ENCODE measurements at places on chromosomes 7 and 10.

GRCh38 chr10:124204726-124205125 lies 111.3 kb upstream of the CHST15 start:
- DNase-seq, result no peak

DNA sequence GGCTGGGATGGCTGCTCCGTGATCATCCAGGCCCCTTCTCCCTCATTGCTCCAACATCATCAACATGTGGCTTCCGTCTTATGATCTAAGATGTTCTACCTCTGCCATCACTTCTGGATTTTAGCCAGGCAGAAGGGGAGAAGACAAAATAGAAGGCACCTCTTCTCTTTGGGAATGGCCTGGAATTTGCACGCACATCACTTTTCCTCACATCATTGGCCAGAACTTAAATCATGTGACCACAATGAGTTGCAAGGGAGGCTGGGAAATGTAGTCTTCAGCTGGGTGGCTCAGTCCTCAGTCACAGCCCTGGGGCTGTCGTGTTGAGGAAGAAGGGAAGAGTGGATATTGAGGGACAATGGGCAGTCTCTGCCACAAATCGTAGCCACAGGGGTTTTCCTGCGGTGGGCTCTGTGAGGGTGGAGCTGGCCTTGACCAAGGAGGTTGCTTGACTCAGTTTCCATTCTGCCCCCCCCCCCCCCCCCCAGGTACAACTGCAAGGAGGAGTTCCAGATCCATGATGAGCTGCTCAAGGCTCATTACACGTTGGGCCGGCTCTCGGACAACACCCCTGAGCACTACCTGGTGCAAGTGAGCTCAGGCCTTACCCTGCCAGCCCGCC lies 50.3 kb downstream of the PALD1 start:
- peak; percentile 71 for DNase-seq

DNA sequence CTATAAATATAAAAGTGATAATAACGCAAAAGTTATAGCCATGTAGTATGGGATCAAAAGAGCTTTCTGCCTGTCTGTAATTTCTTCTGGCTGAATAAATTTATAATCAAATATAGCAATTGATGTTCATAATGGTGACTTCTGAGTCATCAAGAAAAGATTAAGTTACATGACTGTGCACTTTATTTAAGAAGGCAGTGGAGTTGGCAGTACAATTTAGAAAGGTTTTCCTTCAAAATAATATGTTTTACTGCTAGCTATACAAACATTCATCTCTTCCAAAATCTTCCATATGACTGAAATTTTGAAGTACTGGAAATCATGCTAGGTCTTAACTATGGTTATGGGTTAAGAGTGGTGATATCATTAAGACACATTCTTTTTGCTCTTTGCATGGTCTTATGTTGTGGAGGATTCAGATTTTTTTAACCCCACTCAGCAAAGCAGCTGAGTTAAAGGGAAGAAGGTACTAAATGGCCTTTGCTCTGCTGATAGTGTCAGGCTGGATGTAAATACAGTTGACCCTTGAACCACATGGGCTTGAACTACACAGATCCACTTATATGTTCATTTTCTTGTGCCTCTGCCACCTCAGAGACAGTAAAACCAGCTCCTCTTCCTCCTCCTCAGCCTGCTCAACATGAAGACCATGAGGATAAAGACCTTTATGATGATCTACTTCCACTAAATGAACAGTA lies 323.6 kb downstream of the BBS9 start:
- DNase-seq, result peak; percentile 40

DNA sequence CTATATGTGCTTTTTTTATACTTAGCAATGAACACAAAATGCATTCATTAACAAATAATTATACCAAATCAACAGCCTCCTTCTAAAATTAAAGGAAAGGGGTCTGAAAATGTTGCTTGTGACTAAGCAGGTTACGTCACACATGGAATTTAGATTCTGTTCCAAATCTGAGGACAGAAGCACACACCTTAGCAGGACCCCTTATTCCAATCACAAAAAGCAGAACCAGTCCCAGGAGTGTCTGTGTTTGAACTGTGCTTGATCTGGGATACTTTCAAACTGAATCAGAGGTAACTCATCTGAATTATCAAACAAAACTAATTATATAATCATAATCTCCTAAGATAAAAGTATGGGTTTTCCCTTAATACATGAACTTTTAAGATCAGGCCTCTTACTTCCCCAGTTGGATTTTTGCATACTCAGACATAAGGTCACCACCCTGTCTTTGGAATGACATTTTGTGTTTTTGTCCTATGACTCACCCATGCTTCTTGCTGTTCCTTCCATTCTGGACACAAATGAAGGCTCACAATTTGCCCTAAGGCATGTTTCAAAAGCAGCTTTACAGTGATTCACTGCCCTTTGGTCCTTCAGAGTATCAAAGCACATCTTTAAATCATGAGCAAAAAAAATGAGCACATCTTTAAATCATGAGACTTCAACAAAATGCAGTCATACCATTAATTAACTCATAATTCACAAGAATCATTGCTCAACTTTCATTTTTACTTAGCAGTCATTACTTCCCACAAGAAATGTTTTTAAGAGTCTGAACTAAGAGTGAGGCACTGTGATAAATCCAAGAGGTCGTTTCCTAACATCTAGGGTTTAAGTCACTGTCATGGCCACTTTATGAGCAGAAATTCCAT lies 35.5 kb downstream of the SEMA3C start:
- peak; percentile 98 for DNase-seq

- DNase-seq, result no peak
Measured at GRCh38 chr7:111927353-111928019, 278.7 kb downstream of the DOCK4 start.

DNA sequence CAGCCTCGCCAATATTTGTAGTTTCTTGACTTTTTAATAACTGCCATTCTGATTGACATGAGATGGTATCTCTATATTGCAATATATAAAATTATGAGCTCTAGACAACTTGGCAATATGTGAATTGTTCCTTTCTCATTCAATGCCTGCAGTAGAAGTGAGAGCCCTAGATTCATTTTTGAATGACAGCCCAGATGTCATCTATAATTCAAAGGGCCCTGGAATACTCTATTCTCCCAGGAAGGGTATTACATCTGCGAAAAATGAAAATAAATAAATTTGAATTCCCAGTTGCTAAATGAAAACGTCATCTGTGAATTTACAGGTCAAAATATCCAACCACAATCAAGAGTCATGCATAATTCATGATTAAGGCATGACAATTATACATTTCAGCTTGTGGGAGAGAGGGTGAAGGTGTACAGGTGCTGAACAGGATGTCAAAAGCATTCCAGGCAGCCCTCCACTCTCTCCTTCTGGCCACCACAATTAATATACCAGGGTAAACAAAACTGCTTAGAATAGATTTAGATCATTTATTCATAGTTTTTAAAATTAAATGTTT lies 1147.3 kb downstream of the XPNPEP1 start:
- no peak for DNase-seq

DNA sequence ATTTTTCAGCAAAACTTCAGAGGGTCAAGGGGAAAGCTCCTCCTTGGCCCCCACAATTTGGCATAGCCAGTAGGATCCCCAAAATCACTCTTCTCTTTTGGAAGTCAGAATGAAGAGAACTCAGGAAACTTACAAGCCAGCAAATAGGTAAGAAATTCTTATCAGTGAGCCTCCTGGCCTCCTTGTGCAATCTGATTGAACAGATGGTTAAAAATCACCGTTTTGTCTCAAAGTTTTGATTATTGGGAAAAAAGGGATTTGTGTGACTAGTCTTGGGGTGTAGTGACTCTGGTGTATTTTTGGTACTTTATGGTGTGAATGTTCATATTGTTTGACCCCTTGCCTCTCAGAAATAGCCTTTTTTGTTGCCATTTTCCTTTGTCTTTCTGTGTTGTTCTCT lies 56.2 kb downstream of the HTR7 start:
- no peak for DNase-seq

- DNase-seq, result no peak
Measured at GRCh38 chr10:43980313-43980712, 331.6 kb upstream of the ZNF32 start.

GRCh38 chr7:128814499-128814898 lies 15.7 kb upstream of the FLNC start:
- DNase-seq, result no peak

DNA sequence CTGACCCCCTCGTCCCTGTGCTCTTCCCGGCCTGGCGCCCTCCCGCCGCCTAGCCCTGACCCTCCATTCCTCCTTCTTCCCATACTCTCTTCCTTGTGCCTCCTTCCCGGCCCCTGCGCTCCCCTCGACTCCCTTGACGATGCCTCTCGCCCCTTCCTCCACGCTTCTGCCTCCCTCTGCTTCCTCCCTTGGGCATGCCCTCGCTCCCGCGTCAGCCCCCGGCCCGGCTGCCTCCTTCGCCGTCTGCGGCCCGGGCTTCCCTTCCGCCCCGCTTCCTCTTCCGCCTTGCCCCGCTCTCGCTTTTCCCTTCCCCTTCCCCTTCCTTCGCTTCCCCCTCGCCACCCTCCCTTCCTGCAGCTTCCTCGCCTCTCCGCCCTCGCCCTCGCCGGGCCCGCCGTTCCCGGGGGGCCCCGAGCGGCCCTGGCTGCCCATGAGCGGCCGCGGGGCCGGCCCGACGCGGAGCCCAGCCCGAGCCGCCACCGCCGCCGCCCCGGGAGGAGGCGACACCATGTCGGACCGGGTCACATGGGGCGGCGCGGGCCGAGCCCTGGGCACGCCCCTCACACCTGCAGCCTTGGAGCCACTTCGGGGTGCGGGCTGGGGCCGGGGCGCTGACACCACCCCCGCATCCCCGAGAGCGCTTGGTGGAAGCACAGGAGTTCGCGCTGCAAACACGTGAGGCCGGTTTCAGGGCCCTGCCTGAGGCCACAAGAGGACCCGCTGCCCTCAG lies at the start of gene FBXW4:
Gene FBXW4 (minus strand): TSS at position 497 of the 730 bp plus-strand sequence. CDS start 65 bp downstream, at position 432.
- no peak for DNase-seq

- DNase-seq, result no peak
Measured at GRCh38 chr7:51244885-51245284, 71.7 kb downstream of the COBL start.

- DNase-seq, result no peak
Measured at GRCh38 chr7:45715471-45716352, 141.5 kb downstream of the ADCY1 start.

GRCh38 chr7:148912151-148912550 lies 28.1 kb upstream of the EZH2 start:
- no peak for DNase-seq

DNA sequence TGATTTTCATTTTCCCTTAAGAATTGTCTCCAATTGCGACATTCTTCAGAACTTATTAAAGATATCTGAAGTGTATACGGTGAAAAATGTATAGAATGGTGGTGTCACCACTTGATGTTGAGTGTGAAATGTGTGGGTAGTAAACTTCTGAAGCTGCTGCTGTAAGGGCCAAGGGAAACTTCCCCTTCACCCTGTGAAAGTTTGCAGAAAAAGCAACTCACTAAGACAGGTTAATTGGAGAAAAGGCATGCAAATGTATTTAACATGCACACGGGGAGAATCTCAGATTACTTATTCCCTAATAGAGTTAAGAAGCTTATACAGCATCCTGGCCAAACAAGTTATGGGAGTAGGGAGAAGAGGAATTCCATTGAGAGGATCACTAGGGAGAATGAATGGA lies 173.0 kb downstream of the NSUN6 start:
- no peak for DNase-seq

DNA sequence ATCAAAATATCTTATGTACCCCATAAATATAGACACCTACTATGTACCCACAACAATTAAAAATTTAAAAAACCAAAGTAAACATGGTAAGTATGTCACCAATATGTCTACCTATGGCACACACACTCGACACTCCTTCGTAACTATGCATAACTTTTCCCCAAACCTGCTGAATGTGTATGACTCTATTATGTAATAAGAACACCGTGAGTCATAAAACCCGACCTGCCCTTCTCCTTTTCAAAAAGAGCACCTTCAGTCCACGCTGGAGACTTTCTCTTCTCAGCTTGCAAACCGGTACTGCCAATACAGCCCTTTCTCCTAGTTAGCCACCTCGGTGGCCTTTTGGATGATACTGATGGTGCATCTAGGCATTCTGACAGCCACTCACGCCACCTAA lies 186.3 kb downstream of the PRPF18 start:
- DNase-seq, result no peak

GRCh38 chr10:126059076-126059826 lies 162.9 kb downstream of the FANK1 start:
- DNase-seq, result peak; percentile 52

- no peak for DNase-seq
Measured at GRCh38 chr10:71045204-71045809, 156.9 kb upstream of the PCBD1 start.

DNA sequence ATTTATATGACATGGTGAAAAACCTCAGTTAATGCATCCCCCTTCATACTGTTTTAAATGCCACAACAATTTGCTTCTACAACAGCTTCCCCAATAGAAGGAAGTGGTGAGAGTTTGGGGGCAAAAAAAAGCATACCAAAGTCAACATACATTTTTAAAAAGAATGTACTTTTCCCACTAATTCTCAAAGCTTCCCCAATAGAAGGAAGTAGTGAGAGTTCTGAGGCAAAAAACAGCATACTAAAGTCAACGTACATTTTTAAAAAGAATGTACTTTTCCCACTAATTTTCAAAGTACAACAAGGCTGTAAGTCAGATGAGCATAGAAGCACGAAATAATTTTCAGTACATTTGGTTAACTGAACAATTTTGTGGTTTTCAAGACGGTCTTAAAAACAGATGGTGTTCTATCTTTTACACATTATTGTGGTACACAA lies 24.0 kb downstream of the WASL start:
- no peak for DNase-seq

DNA sequence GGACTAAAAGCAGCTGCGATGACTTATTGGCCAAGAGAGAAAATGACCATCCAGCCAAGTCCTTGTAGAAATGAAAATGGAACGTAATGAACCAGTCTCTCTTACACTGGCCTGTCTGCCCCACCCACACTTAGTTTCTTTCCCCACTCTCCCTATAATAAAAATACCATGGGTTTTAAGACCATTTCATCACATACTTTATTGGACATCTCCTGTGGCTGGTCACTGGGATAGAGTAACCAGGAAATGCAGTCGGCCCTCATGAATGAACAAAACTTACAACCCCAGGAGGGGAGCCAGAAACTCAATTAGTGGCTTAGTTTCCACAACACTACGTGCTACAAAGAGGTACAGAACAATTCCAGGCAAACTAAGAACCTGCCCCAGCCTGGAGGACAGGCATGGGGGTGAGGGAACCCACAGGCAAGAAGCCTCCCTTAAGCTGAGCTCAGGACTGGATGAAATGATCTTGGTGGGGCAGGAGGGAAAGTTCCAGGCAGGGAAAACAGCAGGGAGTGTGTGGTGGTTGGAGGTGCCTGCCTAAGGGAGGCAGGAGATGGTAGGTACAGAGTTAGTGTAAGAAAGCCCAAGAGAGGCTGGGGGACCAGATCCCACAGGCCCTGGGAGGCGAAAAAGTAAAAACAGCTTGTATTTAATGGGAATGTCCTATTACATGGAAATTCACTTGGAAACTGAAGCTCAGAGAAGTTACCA lies 29.6 kb downstream of the MKI67 start:
- DNase-seq, result no peak
